ENCODE measurements at places on chromosomes 13 and 19.

DNA sequence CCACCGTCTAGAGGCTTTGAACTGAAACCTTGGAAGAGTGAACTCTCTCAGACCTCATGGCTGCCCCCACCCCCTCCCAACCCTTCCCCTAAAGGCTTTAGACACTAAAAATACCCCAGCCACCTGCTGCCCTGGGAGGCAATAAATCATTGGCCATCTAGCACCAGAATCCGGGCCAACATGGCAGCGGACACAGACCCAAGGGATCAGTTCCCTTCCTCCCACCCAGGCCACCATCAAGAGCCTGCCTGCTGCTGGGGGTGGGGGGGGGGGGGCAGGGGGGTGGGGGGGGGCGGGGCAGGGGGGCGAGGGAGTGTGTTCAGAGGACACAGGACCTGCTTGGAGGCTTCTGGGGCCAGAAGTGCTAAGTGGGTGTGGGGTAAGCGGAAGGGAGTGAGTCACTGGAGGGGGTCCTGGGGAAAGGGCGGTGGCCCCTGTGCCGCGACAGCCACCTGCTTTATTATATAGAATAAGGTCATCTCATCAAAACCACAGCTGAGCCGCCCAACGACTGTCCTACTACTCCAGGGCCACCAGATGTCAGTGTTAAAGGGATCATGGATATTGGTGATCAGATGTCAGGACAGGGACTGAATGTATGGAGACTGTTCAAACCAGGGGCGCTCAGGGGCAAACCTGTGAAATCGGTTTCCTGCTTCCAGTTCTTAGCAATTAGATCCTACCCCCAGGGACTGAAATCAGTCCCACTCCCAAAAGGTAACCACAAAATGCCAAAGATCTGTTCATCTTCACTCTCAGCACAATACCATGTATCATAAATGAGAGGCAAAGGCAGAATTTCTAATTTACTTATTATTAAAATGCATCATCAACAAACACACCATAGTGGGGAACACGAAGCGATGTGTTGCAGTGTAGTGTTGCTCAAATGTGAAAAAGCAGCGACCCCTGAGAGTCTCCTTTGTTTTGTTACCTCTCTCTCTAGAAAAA is 24.3 kb downstream of the ARL11 start:
- peak; percentile 27 for DNase-seq

DNA sequence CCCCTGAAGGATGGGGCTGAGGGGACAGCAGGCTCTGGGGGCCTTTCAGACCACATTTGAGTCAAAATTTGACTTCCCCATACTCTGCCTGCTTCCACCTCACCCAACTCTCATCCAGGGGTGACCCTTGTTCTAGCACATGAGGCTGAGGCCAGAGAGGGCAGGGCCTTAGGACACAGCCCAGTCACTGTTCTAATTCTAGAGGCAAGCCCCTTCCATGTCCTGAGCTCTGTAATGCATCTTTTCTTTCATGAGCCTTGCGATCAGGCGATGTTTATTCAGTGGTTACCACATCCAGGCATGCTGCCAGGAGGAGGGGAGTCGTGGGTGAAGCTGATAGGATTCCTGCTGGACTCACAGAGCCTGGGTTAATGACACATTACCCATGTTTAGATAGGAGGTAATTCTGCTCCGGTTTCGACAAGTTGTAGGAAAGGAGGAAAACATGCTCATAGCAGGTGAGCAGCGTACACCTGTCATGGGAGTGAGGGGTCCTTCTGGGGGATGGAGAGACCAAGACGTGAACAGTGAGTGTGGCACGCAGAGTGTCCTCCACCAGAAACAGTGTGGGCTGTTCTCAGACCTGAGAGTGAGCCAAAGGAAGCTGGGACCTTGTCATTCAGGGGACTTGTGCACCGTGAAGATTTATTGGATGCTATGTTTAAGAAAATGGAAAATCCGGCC is 9.3 kb downstream of the RPS9 start:
- DNase-seq, result peak; percentile 99

DNA sequence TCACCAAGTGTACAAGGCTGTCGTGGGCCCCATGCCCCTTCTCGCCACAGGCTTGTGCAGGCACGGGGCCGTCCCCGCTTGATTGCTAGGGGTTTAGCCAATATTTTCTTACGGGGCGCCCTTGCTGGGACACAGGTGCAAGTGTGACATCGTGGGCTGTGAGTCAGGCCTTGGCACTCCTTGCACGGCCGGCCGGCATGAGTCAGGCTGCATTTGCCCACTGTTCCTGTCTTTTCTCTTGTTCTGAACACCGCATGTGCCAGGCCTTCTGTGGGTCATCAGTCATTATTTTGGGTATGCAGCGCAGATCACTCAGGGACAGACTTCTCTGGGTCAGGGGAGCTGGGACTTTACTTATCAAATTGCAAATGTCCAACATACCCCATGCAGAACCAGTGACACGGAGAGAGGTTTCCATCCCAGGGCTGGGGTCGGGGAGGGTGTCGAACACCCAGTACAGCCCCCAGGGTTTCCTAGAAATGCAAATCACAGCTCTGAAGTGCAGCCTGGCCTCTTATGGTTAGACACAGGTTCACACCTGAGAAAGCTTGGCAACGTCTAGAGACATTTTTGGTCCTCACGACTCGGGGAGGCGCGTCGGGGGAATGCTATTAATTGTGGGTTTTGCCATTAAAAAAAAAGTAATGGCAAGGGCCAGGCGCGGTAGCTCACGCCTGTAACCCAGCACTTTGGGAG is 22.5 kb upstream of the KLF2 start:
- DNase-seq, result no peak

DNA sequence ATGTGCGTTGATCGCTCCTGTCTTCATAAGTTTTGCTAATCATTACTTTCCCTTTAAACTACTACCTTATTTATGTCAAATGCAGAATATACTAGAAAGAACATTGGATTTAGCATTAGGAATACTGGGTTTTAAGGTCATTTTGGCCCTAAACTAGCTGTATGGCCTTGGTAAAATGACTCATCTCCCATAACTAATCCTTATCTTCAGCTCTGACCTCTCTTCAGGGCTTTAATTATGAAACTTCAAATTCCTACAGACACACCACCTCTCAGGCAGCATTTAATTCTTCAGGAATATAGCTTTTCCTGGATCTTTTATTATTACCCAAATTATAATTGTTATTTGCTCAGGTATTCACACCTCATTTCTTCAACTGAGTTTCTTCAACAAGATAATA is 121.2 kb downstream of the STARD13 start:
- DNase-seq, result no peak

DNA sequence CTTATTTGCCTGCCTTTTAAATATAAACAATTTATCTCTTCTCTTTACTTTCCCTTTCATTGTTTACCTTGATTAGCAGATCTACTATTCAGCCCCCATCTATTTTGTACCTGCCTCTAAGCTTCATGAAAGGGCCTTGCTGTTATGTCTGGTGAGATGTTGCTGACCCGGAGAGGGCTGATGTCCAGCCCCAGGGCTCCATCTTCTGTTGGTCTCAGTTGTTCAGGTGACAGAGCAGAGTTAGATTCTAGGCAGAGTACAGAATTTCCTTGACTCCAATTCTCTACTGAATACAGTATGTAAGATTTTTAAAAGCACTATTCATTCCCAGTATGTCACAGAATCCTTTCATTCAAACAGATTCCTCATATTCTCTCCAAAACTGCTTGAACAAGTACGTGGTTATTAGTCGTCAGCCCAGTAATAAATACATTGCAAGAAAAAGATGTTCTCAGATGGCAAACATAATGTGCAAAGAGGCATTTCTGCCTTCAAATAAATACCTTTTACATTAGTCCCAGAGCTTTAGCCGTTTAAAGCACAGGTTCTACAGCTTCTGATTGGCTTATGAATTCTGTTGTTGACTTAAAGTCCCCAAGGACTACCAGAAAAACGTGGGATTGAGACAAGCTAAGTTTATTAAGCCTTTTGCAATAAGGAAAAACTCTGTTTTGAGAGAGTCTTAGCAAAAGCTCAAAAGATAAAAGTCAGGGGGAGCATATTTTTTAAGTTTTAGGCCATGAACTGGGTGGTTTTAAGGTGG is 159.1 kb downstream of the GPC5 start:
- DNase-seq, result no peak

- no peak for DNase-seq
Measured at GRCh38 chr19:42695811-42696503, 44.3 kb downstream of the PSG3 start.

DNA sequence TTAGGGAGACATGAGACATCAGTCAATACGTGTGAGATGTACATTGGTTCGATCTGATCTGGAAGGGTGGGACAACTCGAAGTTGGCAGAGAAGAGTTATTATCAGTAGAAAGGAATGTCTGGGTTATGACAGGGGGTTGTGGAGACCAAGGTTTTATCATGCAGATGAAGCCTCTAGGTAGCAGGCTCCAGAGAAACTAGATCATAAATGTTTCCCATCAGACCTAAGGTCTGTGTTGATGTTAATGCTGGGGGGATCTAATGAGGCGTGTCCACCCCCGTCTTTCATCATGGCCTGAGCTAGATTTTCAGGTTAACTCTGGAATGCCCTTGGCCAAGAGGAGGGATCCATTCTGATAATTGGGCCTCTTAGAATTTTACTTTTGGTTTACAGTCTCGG is 187.0 kb upstream of the KL start:
- DNase-seq, result no peak

GRCh38 chr13:25065974-25066770 is 29.8 kb upstream of the PABPC3 start:
- no peak for DNase-seq

- peak; percentile 77 for DNase-seq
Measured at GRCh38 chr19:1315470-1316166, 29.9 kb downstream of the EFNA2 start.

- no peak for DNase-seq
Measured at GRCh38 chr19:52590728-52591127, 20.6 kb downstream of the ZNF701 start.

DNA sequence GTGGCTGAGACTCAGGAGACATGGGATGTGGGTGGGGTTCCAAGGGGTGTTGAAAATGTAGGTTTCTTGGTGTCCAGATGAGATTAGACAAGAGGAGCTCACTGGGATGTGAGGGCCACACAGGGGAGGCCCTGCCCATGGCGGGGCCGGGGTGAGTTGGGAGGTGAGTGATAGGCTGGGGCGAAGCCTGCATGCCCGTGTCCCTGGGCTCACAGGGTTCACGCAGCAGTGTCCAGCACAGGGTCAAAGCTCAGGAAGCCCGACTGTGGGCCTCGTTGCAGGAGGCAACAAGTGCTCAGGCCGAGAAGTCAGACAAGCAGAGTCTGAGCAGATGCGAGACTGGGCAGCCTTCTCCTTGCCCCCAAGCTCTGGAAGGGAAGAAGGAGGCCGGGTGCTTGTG is 27.2 kb downstream of the CCDC8 start:
- DNase-seq, result no peak

DNA sequence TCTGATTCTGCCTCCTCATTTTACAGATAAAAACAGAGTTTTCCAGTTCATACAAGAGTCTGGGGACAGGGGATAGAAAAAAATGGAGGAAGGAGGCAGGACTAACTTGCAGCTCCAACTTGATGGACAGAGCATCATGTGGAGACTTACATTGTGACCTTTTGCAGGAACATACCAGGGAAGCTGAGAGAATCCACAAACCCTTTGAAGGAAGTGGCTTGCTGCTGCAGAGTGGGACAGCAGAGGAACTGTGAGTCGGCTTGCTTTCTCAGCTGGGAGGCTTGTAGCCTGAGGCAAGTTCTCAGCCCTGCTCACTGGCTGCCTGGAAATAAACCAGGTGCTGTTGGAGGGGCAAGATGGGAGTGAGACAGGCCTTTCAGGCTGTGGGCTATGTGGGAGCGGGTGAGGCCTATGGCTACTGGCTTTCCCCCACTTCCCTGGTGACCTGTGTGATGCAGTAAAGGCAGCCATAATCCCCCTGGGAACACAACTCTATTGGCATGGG is 614.4 kb downstream of the KCTD12 start:
- DNase-seq, result peak; percentile 45

- peak; percentile 18 for DNase-seq
Measured at GRCh38 chr19:48239582-48240141, 16.1 kb downstream of the CARD8 start.

DNA sequence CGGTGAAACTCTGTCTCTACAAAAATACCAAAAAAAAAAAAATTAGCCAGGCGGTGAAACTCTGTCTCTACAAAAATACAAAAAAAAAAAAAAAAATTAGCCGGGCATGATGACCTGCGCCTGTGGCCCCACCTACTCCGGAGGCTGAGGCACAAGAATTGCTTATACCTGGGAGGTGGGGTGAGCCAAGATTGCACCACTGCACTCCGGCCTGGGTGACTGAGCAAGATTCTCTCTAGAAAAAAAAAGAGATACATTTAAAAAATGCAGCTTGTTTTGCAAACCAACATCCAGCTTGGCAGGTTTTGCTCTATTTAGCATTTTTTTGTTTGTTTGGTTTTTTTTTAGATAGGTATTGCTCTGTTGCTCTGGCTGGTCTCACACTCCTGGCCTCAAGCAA is 6.7 kb upstream of the PGPEP1 start:
- no peak for DNase-seq

GRCh38 chr19:18292810-18293641 is 11.6 kb upstream of the JUND start:
- DNase-seq, result peak; percentile 89

DNA sequence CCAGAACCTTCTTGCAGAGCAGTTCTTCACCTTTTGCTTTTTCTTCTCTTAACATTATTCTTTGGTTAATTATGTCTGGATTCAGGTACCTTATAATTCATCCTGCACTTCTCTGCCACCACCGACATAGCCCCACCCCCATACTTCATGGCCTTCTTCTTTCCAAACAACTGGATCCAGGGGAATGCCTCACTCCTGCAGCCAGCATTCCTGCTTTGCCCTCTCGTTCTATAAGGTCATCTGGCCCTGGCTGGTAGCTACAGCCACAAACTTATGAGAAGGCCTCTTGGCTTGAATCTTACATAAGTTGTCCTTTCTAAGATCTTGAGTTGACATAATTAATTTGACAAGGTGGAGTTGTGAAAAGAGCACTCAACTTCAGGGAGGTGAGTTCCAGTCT is 84.1 kb upstream of the FRY start:
- no peak for DNase-seq

GRCh38 chr13:107202371-107203023 is 634.6 kb upstream of the ARGLU1 start:
- DNase-seq, result no peak

DNA sequence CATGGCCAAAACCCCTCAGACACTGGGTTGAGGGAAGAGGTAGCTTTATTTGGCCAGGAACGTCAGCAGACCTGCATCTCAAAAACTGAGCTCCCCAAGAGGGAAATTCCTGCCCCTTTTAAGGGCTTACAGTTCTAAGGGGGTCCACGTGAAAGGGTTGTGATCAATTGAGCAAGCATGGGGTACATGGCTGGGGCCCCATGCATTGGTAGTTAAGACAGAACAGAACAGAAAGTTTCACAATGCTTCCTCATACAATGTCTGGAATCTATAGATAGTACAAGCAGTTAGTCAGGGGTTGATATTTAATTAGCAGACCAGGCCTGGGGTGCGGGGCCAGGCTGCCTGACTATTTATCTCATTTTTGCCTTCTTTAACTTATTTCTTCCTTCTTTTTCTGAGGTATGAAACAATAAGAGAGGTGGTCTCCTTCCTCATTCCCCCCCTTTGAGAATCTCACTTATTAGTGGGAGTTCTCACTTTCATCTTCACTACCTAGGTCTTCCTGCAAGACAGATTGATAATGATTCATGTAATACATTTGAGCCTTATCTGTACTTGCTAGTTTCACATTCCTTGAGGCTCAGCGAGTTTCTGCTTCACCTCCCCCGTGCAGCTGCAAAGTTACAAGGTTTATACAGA is 84.8 kb downstream of the SLC25A15 start:
- no peak for DNase-seq
